ENCODE measurements at places on chromosomes 7 and 10. TPM values are rescaled to one million over a fixed set of nuclear protein-coding genes. Genes with fewer than 3 reads are reported as not detected.

Gene PPA1
- total RNA-seq: 137 TPM

Gene MRPL43
- 38.1 TPM for total RNA-seq

Gene HMX2
- total RNA-seq: not detected

Gene CLRN3
- total RNA-seq: 0.27 TPM

Gene PDZD8
- total RNA-seq: 23.0 TPM

Gene NME8
- total RNA-seq: not detected

Gene TUBAL3
- total RNA-seq: 0.27 TPM

GRCh38 chr7:3146571-3147226, 103.0 kb upstream of the CARD11 start:
- no peak for DNase-seq

- DNase-seq: no peak
Observed at GRCh38 chr7:112360681-112361080, 89.6 kb upstream of the IFRD1 start.

- DNase-seq: no peak
Observed at GRCh38 chr7:139456511-139456910, 27.0 kb downstream of the KLRG2 start.

- DNase-seq: no peak
Observed at GRCh38 chr10:33265621-33266020, 68.8 kb downstream of the NRP1 start.

DNA sequence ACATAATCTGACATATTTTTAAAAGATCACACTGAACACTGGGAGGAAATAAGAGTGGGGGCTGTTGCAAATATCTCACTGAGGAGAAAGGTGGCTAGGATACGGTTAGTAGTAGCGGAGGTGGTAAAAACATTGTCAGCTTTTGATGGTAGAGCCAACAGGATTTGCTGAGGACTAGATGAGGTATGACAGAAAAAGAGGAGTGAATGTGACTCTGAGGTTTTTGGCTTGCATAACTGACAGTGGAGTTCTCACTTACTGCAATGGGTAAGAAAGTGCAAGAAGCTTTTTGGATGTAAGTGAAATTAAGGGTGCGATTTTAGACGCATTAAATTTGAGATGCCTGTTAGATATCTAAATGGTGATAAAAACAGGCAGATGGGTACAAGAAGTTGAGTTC, 102.0 kb upstream of the MBL2 start:
- DNase-seq: no peak

GRCh38 chr10:32314588-32314987, 32.4 kb downstream of the EPC1 start:
- no peak for DNase-seq

DNA sequence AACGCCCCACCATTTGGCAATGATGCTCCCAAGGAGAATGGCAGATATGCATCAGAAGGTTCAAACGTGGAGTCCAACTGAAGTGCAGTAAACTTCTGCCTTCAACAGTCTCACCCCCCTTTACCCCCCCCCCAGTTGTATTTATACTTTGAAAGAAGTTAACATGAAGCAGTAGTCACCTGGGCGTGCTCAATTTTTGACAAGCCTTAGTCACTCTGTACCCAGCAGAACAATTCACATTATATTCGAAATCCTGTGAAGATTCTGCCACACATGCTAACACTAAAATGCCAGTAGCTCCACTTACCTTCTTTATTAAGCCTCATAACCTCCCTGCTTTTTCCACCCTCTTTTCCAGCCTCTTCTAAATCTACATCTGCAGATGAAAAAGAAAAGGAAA, 894 bp downstream of the ATXN7L1 start:
- no peak for DNase-seq

DNA sequence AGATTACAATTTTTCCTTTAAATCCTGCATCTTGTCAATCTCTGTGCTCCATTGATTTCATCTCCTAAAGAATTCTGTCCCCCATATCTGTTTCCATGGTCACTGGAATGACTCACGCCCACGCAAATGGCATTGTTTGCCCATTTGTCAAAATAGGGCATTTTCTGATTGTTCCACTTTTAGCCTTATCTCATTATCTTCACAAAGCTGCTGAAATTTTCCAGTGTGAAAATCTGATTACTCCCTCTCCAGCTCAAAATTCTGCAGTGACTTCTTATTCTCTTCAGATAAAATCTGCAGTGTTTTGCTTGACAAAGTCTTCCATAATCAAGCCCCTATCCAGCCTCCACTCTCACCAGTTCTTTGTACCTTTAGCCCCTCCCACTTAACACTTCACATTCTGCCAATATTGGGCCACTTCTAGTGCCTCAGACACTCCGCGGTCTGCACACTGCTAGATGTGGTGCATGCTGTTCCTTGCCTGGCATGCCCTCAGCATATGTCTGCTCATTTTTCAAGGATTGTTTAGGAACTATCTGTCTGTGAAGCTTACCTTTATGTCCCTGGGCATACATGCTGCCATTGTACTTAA, 33.9 kb upstream of the CTTNBP2 start:
- no peak for DNase-seq

DNA sequence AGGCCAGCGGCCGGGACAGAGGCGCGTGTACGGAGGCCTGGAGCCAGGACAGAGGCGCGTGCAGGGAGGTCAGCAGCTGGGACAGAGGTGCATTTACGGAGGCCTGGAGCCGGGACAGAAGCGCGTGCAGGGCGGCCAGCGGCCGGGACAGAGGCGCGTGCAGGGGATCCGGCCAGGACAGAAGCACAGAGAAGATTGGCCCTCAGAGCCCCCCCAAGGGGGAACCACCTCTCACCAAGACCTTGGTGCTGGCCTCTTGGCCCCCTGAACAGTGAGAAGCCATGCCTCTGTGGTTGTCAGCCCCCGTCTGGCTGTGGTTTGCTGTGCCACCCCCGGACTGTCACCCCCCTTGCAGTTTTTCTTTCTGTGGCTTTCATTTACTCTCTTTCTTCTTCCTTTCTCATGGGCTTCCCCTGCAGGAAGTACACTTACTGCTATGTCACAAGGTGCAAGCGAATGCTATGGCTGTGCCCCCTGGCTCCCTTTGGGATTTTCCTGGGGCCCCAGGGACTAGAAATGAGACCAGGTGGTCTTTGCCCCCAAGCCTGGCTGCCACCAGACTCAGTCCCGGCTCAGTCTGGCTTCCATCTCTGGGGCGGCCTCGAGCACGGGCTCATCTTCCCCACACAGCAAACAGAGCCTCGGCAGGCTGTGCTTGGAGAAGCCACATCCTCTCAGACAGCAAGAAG, 41.1 kb downstream of the INSIG1 start:
- no peak for DNase-seq

- peak; percentile 1 for DNase-seq
Observed at GRCh38 chr7:50068026-50068425, 25.0 kb downstream of the ZPBP start.

DNA sequence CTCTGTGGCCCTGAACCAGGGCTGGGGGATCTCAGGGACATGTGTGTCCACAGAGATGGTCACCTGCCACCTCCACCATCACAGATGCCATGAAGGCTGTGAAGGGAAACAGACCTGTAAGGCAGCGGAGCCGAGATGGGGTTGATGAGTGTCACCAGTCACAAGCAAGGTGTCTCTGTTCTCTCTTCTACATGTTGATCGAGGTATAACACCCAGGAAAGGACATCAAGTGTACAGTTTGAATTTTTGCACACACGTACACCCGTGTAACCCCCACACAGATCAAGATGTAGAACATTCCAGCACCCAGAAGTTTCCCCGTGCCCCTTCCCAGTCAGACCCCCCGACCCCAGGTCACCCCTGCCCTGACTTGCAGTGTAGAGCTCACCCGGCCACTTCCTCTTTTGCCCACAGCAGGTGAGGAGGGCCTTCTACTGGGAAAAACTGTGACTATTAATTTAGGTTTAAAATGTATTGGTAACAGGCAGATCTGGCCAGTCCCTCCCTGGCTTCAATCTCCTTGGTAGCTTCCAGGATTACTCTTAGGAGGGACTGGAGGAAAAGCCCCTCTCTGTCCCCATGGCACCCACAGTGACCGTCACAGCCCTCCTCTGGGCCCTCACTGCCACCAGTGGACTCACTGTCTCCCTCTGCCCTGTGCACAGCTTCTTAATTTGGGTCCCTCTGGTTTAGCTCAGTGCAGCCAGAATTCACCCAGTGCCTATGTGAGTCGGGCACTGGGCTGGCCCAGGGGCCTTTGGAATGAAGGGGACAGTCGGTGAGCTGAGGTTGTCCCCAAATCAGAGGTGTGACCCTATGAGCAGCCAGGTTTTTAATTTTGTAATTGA, 108.2 kb downstream of the LHPP start:
- no peak for DNase-seq

- DNase-seq: no peak
Observed at GRCh38 chr10:31515819-31516402, 196.9 kb downstream of the ZEB1 start.

DNA sequence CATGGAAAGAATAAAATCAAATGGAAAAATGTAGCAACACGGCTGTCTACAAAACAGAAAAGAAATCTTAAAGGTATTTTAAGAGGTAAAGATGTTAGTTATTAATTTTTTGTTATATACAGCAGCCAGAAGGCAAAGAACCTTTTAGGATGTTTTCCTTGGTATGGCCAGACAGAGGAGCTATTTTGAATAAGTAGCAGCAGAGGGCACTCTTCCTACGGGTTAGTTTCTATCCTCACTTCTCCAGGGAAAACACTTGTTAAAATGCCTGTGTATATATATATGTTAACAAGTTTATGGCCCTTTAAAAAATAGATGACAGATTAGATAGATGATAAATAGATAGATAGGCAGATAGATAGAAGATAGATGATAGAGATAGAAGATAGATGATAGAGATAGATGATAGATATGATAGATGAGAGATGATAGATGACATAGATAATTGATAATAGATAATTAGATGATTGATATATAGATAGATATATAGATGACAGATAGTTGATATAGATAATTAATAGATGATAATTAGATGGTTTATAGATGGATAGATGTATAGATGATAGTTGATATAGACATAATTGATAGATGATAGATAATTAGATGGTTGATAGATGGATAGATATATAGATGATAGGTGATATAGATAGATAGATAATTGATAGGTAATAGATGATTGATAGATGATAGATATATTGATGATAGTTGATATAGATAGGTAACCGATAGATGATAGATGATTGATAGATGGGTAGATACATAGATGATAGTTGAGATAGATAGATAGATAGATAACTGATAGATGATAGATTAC, 57.8 kb upstream of the WIPF3 start:
- peak; percentile 17 for DNase-seq

Measured in cerebellum (tissue), 4 donors.